Erythroblast (primary cell): ENCODE measurements at places on chromosomes 13 and 19.

DNA sequence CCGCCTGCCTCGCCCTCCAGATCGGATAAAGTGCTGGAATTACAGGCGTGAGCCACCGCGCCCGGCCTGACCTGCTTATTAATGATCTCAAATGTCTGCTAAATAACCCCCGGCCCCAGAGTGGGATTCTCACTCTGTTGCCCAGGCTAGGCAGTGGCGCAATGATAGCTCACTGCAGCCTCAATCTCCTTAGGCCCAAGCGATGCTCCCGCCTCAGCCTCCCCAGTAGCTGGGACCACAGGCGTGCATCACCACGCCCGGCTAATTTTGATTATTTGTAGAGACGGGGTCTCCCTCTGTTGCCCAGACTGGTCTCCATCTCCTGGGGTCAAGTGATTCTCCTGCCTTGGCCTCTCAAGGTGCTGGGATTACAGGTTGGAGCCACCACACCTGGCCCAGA, 626 bp upstream of the ATP5F1D start:
- DNase-seq = no peak

DNA sequence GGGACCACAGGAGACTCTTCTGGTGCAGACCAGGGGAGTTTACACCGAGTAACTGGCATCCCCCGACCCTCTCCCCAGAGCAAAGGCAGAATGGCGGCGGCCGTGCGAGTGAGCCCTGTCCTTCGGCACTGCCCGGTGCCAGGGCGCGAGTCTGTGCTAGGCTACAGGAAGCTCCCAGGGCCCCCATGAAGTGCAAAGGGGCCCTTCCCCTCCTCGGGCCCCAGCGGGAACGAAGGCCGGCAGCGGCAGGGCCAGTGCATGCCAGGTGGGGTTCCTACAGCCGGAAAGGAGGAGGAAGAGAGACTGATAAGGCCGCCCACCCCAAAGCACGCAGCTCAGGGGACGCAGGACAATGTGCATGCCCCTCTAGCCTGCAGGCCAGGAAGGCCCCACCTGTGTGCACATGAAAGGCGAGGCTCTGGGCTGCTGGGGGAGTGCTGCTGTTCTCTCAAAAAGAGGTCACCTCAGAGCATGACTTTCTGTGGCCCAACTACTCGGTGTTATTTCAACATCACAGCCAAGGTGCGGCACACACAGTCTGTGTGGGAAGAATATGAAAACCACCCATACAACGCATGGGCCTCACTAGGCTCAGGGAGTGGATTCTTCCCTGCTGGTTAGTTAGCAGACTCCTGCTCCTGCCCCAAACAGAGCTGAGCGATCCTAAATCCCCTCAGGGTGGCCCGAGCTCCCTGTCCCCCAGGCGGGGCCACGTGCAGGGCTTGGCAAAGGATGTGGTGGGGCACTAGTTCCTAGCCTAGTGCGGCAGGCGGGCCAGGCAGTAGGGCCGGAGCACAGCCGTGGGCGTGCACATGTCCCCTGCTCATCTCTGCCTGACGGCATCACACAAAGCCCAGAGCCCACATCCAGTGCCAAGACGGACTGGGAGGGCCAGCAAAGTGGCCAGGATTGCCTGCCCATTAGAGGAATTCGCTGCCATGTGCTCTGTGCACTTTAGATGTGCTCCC, 28.4 kb upstream of the TIMM44 start:
- DNase-seq = no peak

DNA sequence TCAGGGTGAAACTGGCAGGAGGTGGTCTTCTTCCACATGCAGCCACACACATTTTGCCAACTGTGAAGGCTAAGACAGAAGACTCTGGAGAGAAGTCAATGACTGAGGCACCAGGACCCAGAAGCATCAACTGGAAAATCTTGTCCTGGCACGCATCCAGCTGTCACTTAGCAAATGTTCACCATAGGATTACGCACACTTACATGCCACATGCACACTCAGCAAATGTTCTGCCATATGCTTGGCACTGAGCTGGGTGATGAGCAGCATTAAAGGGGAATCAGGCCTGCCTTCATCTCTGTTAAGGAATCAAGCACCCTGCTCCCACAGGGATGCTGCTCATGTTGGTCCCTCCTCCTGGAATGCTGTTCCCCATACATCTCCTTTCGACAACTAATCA, 5.1 kb downstream of the ZNF599 start:
- DNase-seq = no peak

DNA sequence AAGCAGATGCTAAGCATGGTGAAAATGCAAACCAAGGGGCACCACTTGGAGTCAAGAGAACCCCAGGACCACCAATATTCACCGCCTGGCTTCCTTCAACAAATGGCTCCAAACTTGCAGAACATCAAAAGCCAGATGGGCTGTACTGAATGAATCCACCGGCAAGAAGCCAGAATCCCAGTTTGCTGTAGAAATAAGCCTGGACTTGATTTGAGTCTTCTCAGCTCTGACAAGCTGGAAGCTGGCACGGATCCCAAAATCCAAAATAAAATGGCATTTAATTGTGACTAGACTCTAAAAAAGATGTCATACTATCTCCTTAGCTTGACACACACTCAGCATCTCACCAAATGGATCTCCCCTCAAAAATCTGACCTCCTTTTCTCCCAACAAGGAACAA, 11.9 kb downstream of the EFNB2 start:
- no peak for DNase-seq

DNA sequence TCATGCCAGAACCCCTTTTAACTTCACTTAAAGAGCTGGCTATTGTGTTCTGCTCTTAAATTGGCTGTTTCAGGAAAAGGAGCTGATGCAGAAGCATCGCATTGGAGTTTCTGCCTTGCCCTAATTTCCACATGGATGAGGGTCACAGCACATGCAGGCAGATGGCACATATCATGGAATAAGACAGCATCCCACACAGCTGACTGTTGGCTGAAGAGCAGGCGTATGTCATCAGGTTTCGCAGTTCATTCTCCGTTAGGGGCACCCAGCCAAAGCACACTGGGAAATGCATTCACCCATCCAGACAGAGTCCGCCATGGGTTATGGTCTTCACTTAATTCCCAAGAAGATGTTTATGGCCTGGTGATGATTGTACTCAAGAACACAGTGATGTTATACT, 572.5 kb downstream of the LIG4 start:
- no peak for DNase-seq

GRCh38 chr13:112073245-112074138, 6.5 kb downstream of the SOX1 start:
- no peak for DNase-seq

- DNase-seq = no peak
Measured at GRCh38 chr13:57666131-57666953, 34.8 kb downstream of the PCDH17 start.

DNA sequence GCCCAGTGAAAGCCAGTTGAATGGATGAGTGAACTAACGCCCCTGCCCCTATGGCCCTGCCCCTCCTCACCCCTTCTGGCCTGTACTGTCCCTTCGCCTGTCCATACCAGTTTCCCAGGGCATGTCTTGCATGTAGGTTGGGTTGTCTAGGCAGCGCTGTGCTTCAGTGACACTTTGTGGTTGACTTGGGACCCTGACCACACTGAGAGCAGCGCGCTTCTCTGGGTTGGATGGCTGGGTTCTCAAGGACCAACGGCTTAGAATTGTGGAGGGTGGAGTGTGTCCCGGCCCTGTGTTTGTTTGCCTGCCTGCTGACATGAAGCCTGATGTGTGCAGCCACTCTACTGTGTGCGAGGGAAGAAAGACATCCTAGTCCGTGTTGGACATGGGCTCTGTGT, 15.8 kb downstream of the GATAD2A start:
- DNase-seq = no peak

- peak; percentile 72 for DNase-seq
Measured at GRCh38 chr13:41312176-41312500, 1.1 kb downstream of the NAA16 start.

GRCh38 chr13:101305981-101306411, 110.3 kb downstream of the NALCN start:
- no peak for DNase-seq

GRCh38 chr13:63288576-63288975, 1872.9 kb upstream of the PCDH20 start:
- no peak for DNase-seq

DNA sequence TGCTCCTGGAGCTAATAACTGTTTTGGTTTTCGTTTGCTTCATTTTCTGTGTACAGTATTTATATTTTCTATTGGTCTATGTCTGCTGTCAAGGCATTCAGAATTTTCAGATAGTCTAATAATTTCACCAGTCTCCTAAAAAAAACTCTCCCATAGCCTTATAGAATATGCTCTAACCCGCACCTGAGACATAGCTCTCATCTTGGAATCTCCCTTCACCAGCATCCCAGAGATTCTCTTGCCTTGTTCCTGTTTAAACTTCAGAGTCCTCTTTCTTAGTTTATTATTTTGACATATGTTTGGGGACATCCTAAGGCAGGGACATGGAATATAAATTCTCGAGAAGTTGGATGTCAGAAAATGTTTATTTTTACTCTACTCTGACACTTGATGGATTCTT, 58.3 kb upstream of the MED4 start:
- DNase-seq = no peak

- DNase-seq = no peak
Measured at GRCh38 chr19:38551450-38551813, 66.3 kb downstream of the MAP4K1 start.

DNA sequence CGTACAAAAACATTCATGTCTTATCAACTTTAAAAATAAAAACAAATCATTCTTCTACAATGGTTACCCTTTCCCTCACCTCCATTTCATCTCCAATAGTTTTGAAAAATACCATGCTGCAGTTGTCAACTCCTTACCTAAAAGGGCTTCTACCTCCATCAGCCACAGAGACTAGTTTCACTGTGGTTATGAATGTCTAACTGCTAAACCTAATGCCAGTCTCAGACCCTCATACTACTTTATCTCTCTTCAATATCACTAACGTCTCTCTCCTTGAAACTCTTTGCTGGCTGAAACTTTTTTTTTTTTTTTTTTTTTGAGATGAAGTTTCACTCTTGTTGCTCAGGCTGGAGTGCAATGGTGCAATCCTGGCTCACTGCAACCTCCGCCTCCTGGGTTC, 27.1 kb downstream of the LNX2 start:
- DNase-seq = no peak

GRCh38 chr13:29684441-29684840, 89.0 kb upstream of the SLC7A1 start:
- no peak for DNase-seq

- DNase-seq = no peak
Measured at GRCh38 chr13:40440990-40441820, 225.2 kb downstream of the FOXO1 start.
